ENCODE measurements at places on chromosomes 1 and 21.

DNA sequence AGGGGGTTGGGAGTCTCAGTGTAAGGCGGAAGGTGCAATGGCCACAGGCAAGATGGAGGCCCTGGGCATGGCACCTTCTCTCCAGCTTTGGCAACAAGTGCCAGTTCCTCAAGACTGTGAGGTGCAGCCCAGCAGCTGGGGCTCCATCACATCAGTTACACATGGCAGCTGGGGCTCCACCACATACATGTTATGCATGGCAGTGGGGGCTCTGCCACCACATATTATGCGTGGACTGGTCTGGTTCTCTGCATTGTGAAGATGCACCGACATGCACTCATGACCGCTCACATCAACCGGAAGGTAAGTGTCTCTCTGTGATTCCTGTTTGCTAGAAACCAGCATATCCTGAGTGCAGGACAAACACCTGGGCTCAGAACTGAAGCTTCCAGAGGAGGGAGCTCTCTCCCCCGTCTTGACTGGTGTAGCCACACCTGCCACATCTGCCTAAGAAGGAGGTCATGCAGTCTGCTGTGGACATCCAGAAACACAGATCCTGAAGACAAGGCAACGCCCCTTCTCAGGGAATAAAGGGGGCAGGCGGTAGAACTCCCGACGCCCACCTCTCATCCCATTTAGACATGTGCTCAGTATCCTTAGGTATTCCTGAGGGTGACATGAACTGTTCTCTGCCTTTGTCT is 104.1 kb upstream of the TMPRSS2 start:
- DNase-seq: no peak

DNA sequence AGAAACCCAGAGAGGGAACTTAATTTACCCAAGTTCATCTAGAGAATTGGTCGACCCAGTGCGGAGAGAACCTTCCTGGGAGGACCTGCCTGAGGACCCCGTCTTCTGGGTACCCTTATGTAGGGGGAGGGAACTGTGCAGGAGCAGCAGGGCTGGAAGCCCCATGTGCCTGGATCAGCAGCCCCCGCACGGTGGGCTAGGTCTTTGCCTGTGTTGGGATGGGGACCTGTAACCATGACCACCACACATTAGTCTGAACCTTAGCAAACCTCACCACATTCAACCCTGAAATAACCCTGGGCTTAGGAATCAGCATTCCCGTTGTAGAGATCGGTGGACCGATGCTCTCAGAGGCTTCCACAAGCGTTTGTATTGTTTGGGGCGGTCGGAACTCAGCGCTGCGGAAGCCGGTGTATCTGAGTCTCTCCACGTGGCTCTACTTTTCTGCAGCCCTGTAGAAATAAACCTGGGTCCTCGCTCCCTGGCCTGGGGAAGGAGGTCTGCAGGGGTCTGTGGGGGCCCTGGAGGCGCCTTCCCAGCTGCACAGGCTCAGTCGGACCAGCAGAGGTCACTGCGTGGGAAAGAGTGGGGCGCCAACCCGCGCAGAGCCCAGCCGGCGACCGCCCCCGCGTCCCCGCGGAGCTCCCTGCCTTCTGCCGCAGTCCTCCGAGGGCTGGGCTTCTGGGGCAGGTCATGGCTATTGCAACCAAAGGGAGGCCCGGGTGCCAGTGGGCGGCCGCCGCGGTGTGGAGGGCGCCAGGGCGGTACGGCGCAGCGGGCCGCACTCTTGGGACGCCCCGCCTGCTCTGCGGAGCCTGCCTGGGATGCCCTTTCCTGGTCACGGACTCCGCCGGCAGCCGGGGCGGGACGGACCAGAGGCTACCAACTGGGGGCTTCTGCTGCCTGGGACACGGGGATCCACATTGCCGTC is 36.2 kb upstream of the KCNA10 start:
- DNase-seq: peak; percentile 56

DNA sequence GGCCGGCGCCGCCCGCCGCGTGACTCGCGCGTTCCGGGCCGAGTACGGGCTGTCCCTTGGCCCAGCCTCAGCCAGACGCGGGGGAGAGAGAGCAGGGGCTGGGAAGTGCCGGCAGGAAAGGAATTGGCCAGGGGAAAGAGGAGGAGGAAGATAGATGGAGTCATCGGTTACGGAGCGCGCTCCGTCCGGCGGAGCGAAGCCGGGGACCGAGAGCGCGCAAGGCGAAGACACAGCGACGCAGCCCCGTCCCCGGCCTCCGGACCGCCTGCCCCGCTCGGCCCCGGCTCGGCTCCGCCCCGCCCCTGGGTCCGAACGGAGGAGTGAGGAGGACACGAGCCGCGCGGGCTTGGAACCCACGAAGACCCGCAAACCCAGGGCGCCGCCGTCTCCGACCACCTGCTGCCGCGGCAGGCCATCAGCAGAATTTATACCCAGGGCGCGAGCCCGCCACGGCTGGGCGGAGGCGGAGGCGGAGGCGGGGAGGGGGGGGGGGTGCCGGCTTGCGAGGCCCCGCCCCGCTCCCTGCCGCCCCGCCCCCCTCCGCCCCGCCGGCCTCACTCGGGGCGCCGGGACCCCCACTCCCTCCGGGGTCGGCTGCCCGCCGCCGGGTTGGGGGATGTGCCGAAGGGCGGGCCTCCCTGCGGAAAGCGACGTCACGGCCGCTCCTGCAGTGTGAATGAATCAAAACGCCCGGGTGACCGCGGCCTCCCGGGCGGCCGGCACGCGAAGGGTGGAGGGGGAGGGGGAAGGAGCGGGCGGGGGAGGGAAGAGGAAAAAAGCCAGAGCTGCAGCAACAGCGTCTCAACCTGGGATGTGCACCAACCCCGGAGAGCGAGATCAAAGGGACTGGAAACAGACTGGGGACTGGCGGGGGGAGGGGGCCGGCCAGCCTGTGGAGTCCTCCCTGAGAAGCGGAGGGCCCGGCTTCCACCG is at the start of gene LHX4:
TSS of gene LHX4 (plus strand) at position 782 of the 933 bp plus-strand sequence. CDS start 266 bp downstream, outside the sequence.
- no peak for DNase-seq

- no peak for DNase-seq
These were observed 97.1 kb downstream of the HLX start for GRCh38 chr1:220976390-220976789.

Data from neuronal stem cell (in vitro differentiated cells).